ENCODE measurements at places on chromosomes 2 and 18.

DNA sequence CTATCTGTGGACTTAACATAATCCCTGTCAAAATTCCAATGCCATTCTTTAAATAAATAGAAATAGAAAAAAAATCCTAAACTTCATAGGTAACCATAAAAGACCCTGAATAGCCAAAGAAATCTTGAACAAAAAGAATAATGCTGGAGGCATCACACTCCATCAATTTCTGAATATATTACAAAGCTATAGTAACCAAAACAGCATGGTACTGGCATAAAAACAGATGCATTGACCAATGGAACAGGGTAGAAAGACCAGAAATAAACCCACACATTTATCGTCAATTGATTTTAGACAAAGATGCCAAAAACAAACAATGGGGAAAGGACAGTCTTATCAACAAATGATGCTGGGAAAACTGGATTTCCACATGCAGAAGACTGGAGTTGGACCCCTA lies 205.7 kb downstream of the VAPA start:
- no peak for DNase-seq

DNA sequence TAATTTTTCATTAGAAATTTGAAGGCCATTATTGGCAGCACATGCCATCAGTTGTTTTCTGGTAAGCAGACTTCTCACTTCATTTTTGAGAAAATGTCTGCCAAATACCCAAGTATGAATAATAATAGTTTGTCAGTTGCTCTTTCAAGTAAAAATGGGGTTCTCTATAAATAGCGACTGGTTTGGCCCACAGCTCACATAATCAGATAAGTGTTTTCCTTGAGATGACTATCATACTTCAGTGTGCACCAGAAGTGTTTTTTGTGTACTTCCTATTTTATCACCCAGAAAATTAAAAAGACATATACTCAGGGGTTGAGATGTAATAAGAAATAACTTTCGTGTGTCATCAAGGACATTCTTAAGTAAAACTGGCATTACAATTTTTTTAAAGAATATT lies 147.1 kb downstream of the PHLPP1 start:
- DNase-seq = no peak

DNA sequence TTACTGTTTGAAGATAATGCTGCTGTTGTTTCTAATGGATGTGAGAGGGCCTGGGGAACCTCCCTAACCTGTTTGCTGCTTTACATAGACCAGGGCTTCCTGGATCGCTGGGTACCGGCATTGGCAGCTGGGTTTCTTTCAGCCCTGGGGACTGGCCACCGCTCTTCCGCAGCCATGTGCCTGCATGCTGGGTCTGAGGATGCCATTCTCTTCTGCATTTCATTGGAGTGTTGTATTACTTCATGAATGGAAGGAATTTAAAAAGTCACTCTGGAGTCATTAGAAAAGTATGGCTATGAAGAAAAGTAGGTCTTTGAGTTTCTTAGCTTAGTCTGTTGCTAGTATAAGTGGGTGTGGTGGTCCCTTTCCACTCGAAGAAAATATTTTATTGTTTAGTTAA lies 107.3 kb upstream of the MGAT5 start:
- no peak for DNase-seq

DNA sequence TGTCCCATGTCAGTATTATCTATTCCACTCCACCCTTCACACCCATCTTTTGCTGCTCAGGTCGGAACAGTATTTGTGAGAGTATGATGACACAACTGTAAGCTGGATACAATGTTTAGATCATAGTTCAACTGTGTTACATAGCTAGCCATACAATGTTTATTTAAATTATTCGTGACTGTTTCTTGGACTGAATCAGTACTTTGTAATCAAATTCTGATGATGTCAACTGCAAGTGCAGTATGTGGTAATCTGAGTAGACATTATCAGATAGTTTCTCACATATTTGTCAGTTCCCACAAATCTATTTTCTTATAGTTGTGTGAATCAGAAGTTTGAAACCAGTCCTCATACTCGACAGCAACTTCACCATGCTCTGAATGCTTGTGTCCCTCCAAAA lies 177.6 kb downstream of the ZNF407 start:
- no peak for DNase-seq

GRCh38 chr2:104755026-104755878 lies 98.7 kb upstream of the POU3F3 start:
- DNase-seq = peak; percentile 53

DNA sequence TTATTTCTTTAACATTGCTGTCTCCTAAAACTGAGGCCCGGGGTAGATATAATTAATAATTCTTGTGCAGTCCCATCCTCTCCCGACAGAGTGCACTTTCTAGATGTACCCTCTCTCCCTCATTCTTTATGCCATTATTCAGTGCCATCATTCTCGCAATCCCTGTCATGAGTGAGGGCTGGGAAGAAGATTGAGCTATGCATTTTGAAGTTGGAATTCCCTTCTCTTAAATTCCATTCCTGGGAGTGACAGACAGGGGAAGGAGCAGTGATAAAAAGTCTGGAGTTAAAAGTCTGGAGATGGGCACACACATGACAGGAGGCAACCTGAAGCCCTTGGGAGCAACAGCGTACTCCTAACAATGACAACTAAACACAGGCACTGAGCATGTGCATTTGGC lies 2.6 kb upstream of the KCNE4 start:
- DNase-seq = no peak

GRCh38 chr2:118121986-118122524 lies 33.8 kb downstream of the INSIG2 start:
- DNase-seq = no peak

DNA sequence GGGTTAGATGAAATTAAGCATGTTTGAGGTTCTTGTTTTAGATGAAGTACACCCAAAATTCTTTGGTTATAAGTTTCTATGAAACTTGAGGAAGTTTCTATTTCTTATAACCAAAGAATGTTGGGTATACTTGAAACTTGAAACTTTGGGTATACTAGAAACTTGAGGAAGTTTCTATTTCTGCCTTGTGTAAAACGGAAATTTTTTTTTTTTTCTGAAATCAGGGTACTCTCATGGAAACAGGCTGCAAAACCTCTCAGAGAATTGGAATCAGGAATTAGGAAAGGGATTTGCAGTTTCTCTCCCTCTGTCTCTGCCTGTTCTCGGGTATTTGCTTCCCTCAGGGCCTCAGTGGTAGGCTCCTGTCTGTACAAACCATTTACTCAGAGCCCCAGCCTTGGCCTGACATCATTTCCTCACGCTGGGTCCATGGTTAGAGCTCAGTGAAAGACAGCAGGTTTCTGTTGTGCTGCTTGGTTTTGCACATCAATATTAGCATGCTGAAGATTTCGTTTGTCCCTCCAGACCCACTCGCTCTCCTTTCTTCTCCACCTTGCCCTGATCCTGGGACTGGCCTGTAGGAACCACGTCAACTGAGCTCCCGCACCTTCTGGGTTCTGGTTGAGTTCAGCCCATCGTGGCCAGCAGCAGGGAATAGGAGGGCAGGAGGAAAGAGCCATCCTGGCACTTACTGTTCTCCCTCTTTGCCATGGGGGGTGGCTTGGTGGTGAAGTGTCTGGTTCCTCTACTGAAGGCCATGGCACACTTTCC lies 106.4 kb downstream of the POLR1A start:
- DNase-seq = no peak

DNA sequence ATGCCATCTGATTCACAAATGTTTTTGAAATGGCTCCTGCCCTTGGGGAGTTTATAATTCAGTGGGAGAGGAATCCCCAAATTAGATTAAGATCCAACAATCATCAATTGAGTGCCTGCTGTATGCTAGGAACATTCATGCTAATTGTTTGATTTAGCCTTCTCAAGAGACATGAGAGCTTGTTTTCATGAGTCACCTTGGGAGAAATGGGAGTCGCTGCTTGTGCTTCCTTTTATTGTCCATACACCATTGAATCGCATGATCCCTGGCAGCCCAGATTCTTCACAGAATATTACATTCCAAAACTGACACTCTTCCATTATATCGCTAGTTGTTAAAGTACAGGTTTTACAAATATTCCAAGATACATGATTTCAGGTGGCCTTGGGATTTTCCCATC lies 106.0 kb upstream of the MAP3K20 start:
- DNase-seq = no peak

- no peak for DNase-seq
These were observed 27.0 kb downstream of the MFSD6 start for GRCh38 chr2:190435031-190435670.

DNA sequence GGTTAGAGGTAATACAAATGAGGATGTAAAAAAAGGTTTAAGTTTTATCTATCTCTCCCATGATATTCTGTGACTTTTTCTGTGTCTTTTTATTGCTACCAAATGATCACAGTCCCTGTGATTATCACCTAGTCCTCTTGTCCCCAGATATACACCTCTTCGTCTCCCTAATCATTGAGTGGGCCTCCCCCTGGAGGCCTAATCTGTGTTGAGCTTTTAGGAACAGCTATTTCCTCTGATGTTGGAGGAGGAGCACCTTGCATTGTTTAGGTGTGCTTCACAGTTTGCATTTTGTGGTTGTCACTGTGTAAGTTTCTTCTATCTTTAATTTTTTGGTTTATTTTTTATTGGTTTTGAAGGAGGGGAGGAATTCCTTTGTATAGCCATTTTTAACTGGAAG lies 33.3 kb downstream of the CCDC85A start:
- DNase-seq = no peak

DNA sequence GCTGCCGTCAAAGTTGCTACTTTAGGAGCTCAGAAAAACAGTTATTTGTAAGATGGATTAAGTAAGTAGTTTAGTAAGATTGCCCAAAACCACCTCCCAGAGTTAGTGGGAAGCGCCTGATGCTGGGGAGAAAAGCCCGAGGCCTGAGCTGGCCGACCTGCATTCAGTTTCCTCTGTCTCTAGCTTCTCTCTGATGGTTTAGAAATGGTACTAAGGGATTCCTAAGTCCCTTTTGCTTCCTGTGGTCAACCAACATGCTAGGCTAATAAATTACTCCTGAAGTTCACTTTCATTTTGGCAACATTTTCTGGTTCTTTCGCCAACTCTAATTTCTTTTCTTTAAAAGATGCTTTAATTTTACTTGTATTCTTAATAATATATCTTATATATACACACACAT lies 60.1 kb downstream of the ASAP2 start:
- no peak for DNase-seq

GRCh38 chr2:204977914-204978313 lies 432.6 kb downstream of the PARD3B start:
- no peak for DNase-seq

DNA sequence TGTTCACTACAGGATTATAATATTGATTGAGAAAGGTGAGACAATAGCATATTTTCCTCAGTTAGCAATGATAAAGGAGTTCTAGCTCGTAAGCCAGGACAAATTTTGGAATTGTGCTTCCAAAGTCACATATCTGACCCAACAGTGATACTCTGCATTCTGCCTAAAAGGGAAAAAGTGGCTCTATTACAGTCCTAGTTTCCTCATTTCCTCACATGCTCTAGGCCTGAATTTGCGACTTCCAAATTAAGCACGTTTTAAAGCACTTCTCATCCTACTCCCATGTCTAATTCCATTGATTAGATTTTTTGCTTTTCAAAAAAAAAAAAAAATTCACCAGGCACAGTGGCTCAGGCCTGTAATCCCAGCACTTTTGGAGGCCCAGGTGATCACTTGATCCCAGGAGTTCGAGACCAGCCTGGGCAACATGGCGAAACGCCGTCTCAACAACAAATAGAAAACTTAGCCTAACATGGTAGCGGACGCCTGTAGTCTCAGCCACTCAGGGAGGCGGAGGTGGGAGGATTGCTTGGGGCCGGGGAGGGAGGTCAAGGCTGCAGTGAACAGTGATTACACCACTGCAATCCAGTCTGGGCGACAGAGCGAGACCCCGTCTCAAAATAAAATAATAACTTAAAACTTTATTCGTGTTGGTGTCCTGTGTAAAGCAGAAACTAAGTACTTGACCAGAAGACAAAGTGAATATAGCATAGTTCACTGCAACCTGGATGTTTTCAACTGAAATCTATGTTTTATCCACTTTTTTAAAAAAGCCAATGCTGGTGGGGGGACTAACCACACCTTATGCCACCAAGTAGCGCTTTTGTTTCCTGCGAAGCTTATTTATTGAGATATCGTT lies 1.5 kb downstream of the ESCO1 start:
- no peak for DNase-seq

GRCh38 chr2:112784199-112785189 lies at the start of gene IL1A:
TSS of gene IL1A (minus strand) at chr2:112784493. CDS start at chr2:112783770, 723 bp downstream.
- no peak for DNase-seq

- no peak for DNase-seq
These were observed 376.6 kb upstream of the NETO1 start for GRCh38 chr18:73244401-73244800.

DNA sequence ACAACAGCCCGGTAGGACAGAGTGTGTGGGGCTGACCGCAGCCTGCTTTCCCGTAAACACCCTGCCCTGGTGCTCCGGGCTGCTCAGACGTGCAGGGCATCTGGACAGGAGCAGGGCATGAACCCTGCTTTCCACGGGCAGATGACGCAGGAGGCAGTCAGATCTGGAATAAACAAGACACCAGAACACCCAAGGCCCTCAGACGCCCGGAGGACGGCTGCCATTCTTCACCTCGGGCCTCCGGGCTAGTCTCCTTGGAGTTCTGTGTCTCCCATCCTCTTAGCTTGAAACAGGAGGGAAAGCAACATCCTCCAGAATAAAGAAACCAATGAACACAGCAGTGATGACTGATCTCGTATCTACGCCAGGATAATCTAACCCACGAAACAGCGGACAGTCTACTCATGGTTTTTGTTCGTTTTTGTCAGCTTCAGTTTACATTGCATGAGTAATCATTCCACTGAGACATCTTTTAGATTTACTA lies 7.3 kb downstream of the PXDN start:
- no peak for DNase-seq

DNA sequence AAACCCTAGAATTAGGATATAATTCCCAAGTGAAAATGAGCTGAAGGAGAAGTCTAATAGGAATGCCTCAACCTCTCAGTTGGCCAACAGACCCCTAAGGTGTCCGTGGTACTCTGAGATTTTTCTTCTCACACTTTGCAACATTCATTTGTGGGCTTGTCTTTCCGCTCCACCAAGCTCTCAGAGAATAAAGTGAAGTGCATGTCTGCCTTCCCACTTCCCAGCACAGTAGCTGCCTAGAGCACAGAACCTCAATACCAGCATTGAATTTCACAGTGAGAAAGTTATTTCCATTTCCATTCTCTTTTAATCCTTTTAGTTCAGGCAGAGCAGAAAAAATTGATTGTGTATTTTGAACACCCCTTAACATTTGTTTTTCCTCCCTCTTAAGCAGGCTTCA lies 451.8 kb downstream of the TGIF1 start:
- no peak for DNase-seq

- no peak for DNase-seq
These were observed 67.1 kb downstream of the PRELID3A start for GRCh38 chr18:12474876-12475275.

- DNase-seq = no peak
These were observed 12.7 kb downstream of the FAM110C start for GRCh38 chr2:33620-34019.
